ENCODE measurements at places on chromosomes 5 and 9. TPM values are rescaled to one million over a fixed set of nuclear protein-coding genes. Genes with fewer than 3 reads are reported as not detected.

GRCh38 chr5:173831196-173831914 is 56.8 kb upstream of the CPEB4 start:
- no peak for DNase-seq

- no peak for DNase-seq
Observed at GRCh38 chr9:131418143-131419025, 24.5 kb downstream of the PRRC2B start.

- DNase-seq = no peak
Observed at GRCh38 chr9:126459546-126459945, 132.9 kb downstream of the MVB12B start.

- no peak for DNase-seq
Observed at GRCh38 chr5:139843991-139844390, 48.4 kb downstream of the PSD2 start.

DNA sequence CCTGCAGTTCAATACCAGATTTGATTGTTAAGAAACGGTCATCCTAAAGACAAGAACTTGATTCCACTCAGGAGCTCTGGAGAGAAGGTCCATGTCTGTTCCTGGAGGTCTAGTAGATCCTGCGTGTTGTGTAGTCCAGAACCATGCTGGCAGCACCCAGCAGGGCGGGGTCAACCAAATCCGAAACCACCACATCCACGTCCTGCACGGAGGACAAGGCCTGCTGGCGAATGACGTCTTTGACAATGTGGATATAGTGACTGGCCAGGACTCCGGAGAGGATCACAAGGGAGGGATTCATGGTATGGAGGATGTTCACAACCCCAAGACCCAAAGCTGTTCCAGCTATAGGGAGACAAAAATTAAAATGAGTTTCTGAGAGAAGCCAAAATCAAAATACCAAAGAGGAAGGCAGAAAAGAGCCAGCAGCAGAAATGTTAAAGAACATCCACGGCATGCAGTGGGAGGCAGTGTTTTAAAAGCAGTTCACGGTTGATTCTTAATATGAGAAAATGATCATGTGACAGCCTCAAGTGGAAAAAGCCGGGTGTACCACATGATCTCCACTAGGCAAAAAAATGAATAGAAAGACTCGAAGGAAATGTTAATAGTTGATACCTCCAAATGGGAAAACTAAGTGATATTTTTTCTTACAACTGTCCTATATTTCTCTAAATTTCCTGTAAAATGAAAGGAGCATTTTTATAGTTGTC is 26.7 kb downstream of the CLTA start:
- DNase-seq = no peak

DNA sequence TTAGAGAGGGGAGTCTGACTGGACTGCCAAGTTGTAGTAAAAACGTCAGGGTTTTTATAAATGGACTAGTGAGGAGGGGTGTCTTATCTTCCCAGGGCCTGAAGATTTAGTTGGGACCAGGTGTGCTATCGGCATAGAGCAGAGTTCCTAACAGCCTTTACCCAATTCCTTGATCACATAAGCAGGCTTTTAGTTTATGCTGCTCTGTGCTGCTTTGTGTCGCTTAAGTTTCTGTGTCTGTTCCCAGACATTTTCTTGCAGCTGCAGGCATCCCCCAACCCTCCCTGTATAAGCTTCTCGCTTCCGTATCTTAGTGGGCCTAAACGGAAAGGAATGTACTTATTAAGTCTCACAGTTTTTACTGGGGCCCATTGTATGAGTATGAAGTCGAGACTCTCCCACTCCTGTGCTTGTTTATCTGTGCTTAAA is 2.6 kb upstream of the SMC5 start:
- DNase-seq = peak; percentile 94

GRCh38 chr9:84070590-84070989 is 90.0 kb downstream of the RMI1 start:
- DNase-seq = no peak

DNA sequence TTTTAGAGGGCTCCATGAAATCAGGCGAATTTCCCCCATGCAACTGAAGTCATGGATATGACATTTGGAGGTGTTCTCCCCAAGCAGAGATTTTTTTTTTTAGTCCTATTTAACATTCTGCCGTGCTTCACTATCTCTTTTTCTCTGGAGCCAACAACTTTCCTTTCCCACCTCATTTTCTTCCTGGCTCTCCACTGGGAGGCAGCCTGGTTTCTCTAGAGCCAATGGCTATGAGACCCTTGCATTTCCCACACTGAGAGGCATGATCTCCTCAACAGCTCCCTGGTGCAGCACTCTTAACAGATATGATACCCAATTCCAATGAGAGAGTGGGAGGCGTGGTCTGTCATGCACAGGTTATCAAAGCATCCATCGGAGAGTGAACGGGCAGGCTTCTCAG is 310.8 kb downstream of the DRD1 start:
- no peak for DNase-seq

Gene SPAG8
- 1.3 TPM for total RNA-seq

GRCh38 chr5:139640421-139641115 is 7.6 kb upstream of the CXXC5 start:
- no peak for DNase-seq

Gene TRAF2
- 8.0 TPM for total RNA-seq

DNA sequence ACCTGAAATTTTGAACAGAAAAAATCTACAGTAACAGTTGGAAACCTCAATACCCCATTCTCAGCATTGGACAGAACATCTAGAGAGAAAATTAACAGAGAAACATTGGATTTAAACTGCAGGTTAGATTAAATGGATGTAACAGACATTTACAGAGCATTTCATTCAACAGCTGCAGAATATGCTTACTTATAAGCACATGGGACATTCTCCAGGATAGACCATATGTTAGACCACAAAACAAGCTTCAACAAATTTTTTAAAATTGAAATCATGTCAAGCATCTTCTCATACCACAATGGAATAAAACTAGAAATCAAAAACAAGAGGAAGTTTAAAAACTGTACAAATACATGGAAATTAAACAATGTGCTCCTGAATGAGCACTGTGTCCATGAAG is 316.3 kb downstream of the FAM170A start:
- DNase-seq = no peak

- peak; percentile 71 for DNase-seq
Observed at GRCh38 chr5:149452007-149452664, 73.0 kb upstream of the IL17B start.

Gene RETREG1
- 0.51 TPM for total RNA-seq

DNA sequence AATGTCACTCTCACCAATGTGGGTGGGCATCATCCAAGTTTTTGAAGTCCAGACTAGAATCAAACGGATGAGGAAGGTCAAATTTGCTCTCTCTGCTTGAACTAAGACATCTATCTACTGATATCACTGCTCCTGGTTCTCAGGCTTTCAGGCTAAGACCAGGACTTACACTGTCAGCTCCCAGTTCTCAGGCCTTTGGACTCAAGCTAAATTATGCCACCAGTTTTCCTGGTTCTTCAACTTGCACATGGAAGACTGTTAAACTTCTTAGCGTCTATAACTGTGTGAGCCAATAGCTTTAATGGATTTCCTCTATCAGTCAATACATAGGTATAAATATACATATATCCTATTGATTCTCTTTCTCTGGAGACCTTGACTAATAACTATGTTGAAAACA is 35.3 kb downstream of the LYRM7 start:
- no peak for DNase-seq

DNA sequence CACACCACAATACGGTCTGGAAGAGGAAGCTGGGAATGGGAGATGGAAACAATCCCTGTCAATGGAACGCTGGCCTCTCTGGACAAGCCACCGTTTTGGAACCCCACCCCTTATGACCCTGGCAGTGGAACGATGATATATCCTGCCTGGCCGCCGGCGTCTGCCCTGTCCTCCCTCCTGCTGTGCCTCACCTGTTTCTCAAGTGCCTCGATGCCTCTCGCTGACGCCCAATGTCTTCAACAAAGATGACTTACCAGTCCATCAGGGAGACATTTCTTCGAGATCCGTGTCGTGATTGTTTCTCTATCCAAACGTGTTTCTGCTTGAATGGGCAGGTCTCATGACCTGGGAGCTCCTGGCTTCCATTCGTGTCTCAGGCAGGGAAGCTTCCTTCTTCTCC is 476.5 kb downstream of the SPATA31A7 start:
- DNase-seq = no peak

Gene PCDHGA8
- 2.6 TPM for total RNA-seq

DNA sequence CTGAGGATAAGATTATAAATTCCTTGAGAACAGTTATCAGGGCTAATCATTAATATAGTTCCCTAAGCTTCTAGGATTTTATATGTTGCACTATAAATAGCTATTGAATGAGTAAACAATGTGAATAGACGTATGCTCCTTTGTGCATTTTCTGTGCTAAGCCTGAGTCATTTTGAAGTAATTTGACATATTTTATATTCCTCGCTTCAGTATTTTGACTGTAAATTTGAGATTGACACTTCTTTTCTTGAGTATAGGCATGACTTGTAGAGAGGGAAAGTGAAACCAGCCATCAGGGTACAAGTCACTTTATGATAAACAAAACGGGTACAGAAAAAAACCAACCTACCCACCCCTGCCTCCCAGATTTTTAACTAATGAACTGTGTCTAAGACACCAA is 367.7 kb upstream of the PRR16 start:
- DNase-seq = peak; percentile 63

- no peak for DNase-seq
Observed at GRCh38 chr9:14909601-14909960, 647 bp downstream of the FREM1 start.

DNA sequence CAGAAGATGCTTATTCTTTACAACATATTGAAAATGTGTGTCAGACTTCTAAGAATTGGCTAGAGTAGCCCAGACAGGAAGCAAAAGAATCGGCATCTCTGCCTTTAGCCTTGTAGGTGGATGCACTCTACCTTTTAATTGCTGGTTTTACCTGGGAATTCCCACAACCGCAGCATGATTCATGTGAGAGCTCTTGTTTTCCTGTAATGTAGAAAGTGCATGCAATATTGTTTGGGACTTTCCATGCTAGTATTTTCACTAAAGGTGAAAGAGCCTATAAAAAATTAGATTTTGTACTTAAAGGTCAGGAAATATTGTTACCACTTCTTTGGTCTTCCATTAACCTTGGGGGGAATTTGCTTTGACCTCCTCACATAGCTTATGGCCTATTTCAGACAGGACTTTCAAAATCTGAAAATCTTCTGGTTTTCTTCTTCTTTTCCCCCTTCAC is 89.8 kb downstream of the NTRK2 start:
- DNase-seq = no peak

Gene TMEM250
- total RNA-seq = 48.0 TPM

DNA sequence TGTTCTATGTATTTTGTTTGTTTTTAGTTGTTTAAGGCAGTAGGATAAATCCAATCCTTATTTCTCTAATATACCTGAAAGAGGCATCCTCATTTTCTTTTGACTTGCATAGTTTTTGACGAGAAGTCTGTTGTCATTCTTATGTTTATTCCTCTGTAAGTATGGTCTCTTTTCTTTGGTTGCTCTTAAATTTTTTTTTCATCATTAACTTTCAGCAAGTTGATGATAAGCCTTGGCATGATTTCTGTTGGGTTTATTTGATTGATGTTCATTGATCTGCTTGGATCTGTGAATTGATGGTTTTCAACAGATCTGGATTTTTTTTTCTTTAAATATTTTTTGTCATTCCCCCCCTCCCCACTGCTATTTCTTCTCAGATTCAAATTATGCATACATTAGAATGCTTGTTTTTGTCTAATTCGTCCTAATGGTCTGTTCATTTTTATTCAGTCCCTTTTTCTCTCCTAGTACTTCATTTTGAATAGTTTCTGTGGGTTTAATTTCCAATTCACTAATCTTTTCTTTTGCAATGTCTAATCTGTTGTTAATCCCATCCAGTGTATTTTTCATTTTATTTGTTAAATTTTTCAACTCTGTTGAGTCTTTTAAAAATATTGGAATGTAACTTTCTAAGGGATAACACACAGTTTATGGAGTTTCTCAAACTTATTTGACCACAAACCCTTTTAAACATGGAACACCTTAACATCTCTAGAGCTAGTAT is 495.9 kb downstream of the CSNK1G3 start:
- DNase-seq = peak; percentile 55

Gene ANKRD18B
- 0.17 TPM for total RNA-seq

DNA sequence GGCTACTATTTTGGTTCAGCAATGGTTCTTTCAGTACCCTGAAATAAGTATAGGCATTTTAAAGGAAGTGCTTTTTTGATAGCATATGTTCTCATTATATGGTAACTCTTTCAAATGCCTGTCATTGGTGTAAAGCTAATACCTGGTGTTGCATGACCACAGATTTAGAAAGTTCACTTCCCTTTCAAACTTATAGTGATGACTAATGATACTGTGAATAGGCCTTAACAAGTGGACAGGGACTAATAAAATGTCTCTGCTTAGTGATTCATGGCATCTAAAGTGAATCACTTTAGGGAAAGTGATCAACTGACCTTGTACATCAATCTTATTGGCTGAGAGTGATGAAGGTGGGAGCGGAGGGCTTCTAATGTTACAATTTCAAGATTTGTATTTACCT is 21.6 kb downstream of the MRPL22 start:
- peak; percentile 48 for DNase-seq

- peak; percentile 32 for DNase-seq
Observed at GRCh38 chr5:176541338-176542134, 4.3 kb upstream of the RNF44 start.

GRCh38 chr5:14399054-14399692 is 182.4 kb upstream of the OTULINL start:
- peak; percentile 81 for DNase-seq

GRCh38 chr5:23042226-23042625 is 189.1 kb upstream of the CDH12 start:
- DNase-seq = no peak

GRCh38 chr9:131234799-131235479 is 41.4 kb downstream of the FAM78A start:
- DNase-seq = no peak

DNA sequence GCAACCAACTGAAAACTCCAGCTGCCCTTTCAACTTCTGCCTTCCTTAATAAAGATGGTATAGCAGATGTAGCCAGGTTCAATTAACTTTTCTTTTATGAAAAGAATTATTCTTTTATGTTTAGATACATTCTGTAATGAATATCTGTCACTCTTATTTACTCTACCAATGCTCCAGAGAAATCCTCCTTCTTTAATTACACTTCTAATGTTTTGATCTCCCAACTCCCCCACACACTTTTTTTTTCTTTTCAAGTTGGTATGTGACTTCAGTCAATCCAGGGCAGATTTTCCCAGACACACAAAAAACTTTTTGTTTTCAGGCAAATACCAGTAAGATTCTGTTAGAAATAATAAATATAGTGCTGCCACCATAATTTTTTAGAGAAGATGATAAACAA is 1000.0 kb upstream of the DMAC1 start:
- no peak for DNase-seq

Gene GFI1B
- not detected for total RNA-seq
